Activated CD8-positive, alpha-beta memory T cell treated with anti-CD3 and anti-CD28 coated beads, Interleukin-2, amount 50 U/mL, for 48 hours (primary cell): ENCODE measurements at places on chromosomes 11 and 22.

GRCh38 chr11:130868086-130868710 lies 48.1 kb downstream of the SNX19 start:
- DNase-seq, result no peak

GRCh38 chr11:76310832-76311595 lies 69.9 kb downstream of the THAP12 start:
- DNase-seq, result no peak

DNA sequence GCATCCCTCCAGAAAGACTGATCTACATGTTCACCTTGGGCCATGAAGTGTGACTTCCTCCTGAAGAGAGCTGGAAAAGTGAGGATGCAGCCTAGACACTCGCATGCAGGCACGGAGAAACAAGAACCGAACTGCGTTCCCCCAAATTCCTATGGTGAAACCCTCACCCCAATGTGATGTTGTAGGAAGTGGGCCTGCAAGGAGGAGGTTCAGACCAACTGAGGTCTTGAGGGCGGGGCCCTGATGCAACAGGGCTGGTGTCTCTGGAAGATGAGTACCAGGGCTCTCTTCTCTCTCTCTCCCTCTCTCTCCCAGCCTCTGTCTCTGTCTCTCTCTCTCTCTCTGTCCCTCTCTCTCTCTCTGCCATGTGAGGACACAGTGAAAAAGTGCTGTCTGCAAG lies 501.1 kb downstream of the BRD1 start:
- DNase-seq, result no peak

DNA sequence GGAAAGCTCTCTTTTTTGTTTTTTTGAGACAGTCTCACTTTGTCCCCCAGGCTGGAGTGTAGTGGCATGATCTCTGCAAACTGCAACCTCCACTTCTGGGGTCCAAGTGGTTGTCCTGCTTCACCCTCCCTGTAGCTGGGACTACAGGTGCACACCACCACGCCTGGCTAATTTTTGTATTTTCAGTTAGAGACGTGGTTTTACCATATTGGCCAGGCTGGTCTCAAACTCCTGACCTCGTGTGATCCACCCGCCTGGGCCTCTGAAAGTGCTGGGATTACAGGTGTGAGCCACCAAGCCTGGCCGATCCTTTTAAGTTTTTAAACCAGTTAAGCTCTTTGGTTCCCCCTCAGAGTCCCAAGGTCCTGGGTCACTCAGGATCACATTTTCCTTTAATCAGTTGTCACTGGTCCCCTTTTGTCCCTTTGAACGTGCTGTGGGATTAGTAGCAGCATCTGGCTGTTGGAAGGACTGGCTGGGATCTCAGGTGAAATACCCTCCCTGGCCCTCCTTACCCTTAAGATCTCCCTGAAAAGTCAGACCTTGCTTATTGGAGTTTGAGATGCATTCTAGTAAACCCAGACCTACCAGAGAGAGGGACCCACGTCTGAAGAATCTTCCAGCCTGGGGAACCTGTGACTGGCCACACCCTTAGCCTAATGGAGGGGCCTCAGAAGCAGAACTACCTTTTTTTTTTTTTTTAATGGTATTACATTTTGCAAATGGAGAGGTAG lies 8.1 kb downstream of the MALAT1 start:
- DNase-seq, result peak; percentile 82
